ENCODE measurements at places on chromosomes 7 and 10.

GRCh38 chr7:48518092-48518491, 346.8 kb downstream of the ABCA13 start:
- no peak for DNase-seq

- no peak for DNase-seq
These were observed 16.2 kb downstream of the ZNF425 start for GRCh38 chr7:149109969-149110368.

DNA sequence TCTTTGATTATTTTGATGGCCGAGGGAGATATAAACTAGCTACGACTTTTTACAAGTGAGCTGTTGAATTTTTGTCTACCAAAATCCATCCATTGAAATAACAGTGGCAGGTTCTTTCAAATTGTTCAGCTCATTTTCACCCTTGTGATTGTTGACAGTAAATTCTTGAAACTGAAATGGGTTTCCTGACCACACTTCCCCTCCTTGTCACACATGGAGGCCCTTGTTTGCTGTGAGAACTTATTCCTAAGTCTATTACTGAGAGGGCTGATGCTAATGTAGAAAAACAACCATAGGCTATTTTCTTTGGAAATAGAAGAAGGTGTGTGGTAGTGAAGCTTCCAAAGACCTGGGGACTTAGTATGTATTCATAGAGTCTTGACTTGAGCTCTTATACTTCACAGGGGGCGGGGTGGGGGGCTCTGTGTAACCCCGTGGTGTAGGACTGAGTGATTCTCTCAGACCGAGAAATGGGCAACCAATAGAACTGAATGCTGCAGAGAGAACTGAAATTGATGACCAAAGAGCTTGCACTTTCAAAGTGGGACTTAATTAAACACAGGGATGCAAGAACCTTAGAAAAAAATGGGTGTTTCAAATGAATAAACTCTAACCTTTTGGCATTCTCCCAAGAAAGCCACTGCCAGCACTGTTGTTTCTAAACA, 718.9 kb downstream of the CCSER2 start:
- no peak for DNase-seq

GRCh38 chr10:5645944-5646617, 20.3 kb downstream of the ASB13 start:
- DNase-seq: no peak

- DNase-seq: no peak
These were observed 1.8 kb downstream of the WDR37 start for GRCh38 chr10:1058017-1058416.

DNA sequence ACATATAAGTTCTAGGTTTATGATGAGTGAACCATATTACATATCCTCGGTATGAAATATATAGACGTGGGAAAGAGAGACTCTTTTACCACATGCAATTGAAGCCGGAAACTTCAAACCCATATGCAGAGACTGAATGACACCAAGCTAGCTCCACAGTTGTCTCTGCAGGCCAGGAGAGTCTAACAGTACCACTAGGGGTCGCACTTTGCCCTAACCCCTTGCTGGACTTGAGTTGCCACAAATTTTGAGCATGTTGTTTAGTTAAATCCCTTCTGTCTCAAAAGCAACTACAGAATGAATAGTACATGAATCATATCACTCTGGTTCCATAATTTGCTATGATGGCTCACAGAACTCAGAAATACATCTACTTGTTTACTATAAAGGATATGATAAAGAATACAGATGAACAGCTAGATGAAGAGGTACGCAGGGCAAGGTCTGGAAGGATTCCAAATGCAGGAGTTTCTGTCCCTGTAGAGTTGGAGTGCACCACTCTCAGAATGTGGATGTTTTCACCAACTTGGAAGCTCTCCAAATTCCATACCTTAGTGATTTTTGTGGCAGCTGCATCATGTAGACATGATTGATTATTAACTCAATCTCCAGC, 112.4 kb upstream of the YAE1 start:
- DNase-seq: no peak

GRCh38 chr7:98619450-98620321, 2.6 kb downstream of the NPTX2 start:
- DNase-seq: peak; percentile 87

- DNase-seq: no peak
These were observed 159.3 kb upstream of the TMEM196 start for GRCh38 chr7:19932549-19933249.

DNA sequence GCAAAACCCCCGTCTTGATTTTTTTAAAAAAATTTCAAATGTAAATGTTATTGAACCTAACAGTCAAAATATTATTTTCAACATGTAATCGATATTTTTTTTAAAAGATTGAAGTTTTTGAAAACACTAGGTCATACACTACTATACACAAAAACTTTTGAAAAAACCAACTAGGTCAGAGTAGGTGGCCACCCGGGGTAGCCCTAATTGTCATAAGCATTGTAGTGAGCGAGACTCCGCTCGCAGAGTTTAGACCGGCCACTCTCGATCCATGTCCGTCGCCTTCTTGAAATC, 417 bp downstream of the RFC2 start:
- no peak for DNase-seq

DNA sequence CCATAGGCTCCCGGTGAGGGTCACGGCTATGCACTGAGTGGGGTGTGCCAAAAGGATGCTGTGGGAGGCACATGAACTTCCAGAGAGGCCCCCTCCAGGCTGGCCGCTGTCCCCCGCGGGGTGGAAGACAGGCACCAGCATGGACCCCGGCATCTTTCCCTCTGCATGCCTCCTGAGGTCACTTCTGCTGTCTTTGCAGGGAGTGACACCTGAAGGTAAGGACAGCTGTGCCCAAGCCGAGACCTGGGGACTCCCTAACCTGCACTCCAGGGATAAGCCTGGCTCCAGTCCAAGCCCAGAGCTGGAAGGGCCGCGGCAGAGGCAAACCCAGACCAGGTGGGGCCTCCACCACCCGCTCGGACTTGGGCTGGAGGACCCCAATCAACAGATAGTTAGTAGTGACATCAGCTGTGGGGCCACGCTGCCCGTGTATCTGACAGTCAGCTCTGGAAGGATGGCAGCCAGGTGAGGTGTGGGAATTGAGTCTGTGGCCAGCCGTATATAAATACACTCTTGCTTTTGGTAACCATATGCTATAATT, 340.7 kb upstream of the MKI67 start:
- DNase-seq: no peak

DNA sequence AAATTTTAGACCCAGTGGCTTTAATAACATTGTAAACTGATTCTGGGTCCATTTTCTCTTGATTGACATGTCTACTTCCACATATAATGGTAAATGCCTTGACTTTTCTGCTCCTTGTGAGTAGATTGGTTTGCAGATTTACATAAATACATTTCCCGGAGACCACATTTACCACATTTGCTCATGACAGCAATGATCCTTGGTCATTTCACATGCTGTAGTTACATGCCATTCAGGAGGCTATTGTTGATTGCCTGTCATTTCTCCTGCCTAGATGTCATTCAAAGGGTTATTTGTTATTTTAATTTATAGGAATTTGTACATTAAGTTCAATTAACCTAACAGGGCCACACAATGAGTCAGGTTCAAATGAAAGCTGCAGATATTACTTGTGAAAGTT, 280.5 kb downstream of the CNTNAP2 start:
- no peak for DNase-seq

GRCh38 chr7:134602881-134603451, 43.7 kb upstream of the BPGM start:
- no peak for DNase-seq

GRCh38 chr10:78774999-78775711, 293.6 kb upstream of the ZMIZ1 start:
- peak; percentile 90 for DNase-seq

GRCh38 chr10:108556186-108556585, 1367.1 kb downstream of the XPNPEP1 start:
- no peak for DNase-seq

- no peak for DNase-seq
These were observed 51.9 kb upstream of the VIPR2 start for GRCh38 chr7:159196584-159196983.

DNA sequence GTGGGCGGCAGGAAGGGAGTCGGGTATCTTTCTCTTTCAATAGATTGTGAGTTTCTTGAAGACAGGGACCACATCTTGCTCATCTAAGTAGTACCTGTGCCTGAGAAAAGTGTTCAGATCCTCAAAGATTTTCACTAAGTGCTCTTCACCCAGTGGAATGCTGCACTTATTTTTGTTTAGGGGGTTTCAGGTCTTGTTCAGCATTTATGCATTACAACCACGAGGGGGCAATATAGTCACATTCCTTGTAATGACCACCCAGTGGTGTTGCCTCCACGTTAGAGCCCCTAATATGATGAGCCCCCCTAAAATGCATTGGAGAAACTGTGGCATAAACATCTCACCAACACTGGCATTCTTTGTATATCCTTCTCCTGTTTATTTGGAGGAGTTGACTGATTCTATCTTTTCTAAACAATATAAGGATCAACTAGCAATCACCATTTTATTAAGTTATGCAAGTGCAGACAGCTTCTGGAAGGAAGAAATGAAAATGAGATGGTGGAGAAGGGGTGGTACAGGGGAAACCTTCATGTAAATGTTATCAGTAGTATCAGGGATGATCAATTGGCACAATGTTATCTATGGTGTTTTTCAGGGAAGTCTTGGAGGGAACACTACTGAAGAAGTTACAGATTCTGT, 3.1 kb upstream of the PAPSS2 start:
- no peak for DNase-seq

- DNase-seq: no peak
These were observed 131.3 kb upstream of the KCTD7 start for GRCh38 chr7:66497346-66497745.

DNA sequence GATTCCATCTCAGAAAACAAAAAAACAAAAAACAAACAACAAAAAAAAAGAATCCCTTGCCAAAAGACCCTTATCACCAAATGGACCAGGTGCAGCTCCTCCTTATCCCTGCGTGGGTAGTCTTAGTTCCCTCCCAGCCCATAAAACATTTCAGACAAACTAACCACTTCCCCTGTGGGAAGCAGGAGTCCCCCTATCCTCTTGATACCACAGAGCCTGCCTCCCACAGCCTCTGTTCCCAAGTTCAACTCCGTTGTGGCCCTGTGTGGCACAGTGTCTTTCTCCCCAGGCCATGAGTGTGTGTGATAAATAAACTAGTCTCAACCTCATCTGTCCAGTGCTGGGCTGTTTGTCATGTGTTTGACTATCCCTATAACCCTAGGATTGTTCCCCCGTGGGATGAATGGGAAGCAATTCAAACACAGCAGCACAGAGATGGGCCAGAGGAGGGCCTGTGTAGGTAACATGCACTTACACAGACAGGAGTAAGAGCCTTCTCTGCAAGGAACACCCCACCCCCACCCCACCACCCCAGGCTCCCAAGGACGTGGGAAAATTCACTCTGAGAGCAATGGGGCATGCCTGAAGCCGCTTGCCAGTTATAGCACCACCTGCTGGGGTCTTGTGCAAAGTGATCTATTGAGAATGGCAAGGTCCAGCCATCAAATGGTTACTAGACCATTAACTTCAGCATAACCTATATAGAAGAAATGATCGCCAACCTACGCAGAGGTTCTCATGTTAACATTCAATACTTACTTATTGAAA, 147.1 kb upstream of the GHITM start:
- peak; percentile 39 for DNase-seq

DNA sequence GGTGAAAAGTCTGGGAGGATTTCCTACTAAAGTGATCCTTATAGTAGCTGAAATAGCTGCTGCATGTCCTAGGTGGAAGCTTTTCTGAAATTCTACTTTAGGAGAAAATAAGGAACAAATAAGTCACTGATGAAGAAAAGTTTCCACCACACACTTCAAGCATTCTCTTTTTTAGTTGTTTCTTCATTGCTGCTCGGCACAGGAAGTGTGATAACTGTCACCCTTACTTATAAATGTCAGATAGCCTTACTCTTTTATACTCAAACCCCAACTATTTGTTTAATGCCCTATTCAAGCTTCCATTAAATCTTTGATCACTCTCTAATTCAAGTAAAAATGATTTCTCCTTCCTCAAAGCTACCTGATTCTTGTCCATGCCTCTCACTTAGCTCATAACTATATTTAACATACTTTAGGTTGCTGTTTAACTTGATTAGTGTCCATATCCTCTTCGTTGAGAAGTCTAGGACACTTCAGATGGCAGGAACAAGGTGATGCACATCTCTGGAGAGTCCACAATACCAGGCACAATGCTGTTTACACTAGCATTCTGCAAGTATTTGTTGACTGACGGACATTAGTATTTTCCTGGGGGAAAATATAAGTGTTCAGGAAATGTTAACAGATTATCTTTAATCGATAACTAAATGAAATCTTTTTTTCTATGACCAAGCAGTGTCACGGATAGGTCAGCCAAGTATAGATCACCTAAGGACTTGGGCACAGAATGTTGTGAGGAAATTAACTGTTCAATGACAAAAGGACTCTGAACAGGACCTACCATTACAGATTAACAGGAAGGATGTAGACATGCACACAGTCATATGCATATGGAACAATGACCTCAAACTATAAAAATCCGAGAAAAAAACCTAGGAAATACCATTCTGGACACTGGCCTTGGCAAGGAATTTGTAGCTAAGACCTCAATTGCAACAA, 67.4 kb downstream of the ZNF438 start:
- no peak for DNase-seq

- no peak for DNase-seq
These were observed 262.2 kb downstream of the ETV1 start for GRCh38 chr7:13727279-13727678.

DNA sequence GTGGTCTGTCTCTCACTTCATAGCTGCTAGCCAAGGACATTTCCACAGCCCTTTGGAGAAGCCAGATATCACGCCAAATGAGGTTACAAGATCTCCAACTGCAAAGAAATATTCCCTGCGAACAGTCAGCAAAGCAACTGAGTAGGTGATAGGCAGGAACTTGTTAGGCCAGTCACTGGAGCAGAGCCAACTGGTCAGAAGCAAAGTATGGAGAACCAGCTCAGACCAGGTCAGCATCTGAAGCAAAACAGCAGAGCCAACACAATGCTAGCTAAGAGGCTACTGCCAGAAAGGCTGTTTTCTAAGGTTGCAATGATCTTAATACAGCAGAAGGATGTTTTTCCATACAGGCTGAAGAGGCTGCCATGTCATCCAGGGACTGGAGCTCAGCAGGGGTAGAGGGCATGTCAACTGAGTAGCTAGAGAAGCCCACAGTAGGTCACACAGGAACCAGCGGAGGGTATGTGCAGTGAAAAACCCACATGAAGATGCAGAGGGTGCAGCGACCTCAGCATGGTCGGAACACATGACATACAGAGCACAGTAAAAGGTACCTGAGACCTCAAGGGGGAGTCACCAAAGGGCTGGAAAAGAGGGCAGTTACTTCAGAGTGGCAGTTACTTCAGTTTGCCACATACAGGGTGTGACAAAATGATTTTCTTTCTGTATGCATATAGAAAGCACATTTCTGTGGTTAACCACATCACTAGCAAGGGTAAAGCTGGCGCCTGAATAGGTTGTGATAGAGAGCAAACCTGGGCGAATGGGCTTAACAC, 8.9 kb downstream of the SEC31B start:
- DNase-seq: no peak

DNA sequence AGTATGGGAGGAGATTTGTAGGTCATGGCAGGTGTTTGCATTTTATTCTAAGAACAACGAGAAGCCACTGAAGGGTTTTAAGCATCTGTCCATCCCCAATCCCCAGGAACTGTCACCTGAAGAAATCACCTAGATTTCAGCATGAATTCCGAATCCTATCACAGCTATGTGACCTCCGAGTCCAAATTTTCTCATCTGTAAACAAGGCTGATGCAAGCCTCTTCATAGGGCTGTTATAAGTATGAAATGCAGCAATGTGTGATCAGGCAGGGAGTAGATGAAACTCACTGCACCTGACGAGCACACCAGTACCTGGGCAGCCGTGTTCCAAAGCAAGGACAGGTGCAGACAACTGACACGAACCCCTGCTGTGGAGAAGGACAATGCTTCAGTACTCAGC, 14.0 kb downstream of the HABP2 start:
- DNase-seq: no peak

- DNase-seq: no peak
These were observed 24.7 kb downstream of the ADK start for GRCh38 chr10:74175510-74176379.

Data from pancreas (tissue), 10 donors.